NCI-H226 (cell line): ENCODE measurements at places on chromosomes 3 and 15.

DNA sequence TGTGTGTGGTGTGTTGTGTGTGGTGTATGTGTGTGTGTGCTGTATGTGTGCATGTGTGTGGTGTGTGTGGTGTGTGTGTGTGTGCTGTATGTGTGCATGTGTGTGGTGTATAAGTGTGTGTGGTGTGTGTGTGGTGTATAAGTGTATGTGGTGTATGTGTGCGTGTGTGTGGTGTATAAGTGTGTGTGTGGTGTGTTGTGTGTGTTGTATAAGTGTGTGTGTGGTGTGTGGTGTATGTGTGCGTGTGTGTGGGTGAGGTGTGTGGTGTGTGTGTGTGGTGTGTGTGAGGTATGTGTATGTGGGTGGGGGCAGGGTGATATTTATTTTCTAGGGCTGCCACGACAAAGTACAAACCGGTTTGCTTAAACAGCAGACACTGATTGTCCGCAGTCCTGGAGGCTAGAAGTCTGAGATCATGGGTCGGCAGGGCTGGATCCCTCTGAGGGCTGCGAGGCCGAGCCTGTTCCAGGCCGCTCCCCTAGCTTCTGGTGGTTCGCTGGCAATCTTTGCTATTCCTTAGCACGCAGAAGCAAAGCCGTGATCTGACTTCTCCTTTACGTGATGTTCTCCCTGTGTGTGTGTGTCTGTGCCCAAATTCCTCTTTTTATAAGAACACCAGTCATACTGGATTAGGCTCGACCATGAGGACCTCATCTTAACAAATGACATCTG is 160.2 kb downstream of the XXYLT1 start:
- no peak for DNase-seq

DNA sequence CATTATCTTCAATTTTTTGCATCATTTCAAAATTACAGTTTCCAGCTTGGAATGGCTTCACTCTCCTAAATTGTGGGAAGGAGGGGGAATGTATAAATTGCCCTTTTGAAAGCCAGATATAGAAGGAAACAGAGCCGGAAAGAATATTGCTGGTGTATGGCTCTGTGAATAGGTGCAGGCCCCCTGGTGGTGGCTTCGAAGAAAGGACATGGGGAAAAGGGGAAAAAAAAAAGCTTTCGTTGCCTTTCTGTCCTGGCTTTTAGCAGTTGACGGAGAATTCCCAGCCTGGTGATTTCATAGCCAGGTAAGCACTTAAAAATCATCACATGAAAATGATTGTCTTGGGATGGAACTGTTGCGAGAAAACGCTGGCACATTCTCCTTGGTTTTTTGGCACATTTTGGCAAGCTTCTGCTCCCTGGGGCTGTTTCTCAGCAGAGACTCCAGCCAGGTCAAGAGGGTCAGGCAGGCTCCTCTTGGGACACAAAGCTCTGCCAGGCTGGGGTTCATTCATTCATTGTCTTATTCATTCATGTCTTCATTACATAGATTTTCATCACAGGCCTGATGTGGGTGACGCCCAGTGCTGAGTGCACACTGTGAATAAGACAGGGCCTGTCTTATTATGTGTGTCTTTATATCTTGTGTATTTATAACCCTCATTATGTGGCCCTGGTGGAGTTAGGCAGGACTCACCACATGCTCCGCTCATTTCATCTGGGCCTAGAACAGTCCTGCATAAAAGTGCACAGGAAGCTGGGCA is 300.0 kb upstream of the TPM1 start:
- peak; percentile 91 for DNase-seq

GRCh38 chr3:8436661-8437287 is 64.8 kb upstream of the LMCD1 start:
- no peak for DNase-seq

- no peak for DNase-seq
Observed at GRCh38 chr15:96324192-96324895, 6.2 kb upstream of the NR2F2 start.

- DNase-seq: no peak
Observed at GRCh38 chr15:90838139-90838538, 30.2 kb upstream of the FURIN start.

- DNase-seq: no peak
Observed at GRCh38 chr3:128277378-128278069, 124.2 kb downstream of the EEFSEC start.

GRCh38 chr3:161700998-161701397 is 204.4 kb downstream of the OTOL1 start:
- no peak for DNase-seq

- DNase-seq: no peak
Observed at GRCh38 chr3:194874783-194875182, 189.1 kb downstream of the FAM43A start.

DNA sequence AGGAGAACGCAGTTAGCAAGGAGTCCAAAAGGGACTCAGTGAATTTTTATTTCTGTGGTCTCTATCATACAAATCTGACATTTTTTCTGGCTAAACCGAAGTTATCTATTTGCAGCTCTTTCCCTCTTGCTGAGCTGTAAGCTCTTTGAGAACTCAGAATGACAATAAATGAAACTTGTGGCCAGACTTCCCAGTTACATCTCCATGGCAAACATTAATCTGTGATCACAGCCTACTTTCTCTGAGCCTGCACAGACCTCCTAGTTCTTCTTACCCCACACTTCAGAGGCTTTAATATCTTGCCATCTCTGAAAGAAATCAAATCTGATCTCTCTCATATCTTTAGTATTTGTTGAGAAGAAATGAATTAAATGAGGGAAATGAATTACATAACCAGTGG is 58.0 kb downstream of the PLD1 start:
- DNase-seq: no peak

DNA sequence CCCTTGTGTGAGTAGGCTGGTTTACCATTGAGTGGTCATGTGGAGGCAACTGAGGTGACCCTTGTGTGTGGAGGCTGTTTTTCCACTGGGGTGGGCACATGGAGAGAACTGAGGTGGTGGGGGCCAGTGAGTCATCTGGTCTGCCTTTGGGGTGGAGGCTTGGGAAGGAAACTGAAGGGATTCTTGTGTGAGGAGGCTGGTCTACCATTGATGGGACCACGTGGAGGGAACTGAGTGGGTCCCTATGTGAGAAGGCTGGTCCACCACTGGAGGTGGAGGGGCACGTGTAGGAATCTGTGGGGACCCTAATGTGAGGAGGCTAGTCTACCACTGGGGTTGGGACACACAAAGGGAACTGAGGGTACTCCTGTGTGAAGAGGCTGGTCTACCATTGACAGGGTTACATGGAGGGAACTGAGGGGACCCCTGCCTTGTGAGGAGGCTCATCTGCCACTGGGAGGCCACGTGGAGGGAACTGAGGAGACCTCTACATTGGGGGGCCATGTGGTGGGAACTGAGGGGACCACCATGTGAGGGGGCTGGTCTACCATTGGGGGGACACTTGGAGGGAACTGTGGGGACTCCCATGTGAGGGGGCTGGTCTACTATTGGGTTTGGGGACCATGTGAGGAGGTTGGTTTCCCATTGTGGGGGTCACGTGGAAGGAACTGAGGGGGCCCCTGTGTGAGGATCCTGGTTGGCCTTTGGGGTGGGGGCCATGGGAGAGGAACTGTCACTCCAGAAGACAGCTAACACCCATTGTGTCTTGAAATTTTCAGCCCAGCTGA is 164.5 kb downstream of the WNT7A start:
- no peak for DNase-seq

DNA sequence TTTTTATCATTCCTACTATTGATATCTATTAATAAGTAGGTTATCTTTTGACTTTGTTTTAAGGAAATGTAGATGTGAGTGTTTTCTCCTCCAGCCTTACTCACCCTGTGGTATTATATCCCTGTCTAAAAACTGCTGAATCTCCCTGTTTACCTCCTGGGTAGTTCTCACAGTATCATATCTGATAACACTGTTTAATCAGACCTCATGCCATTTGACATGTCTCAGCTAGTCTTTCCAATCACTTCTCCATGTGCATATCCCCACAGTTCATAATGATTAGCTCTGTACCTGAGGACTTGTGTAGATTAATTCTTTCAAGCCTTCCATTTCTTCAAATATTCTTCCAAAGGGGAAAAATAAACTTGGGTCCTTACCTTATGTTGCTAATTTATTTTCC is 30.7 kb downstream of the DUOX2 start:
- no peak for DNase-seq

GRCh38 chr3:111070772-111071256 is 802 bp upstream of the NECTIN3 start:
- no peak for DNase-seq

DNA sequence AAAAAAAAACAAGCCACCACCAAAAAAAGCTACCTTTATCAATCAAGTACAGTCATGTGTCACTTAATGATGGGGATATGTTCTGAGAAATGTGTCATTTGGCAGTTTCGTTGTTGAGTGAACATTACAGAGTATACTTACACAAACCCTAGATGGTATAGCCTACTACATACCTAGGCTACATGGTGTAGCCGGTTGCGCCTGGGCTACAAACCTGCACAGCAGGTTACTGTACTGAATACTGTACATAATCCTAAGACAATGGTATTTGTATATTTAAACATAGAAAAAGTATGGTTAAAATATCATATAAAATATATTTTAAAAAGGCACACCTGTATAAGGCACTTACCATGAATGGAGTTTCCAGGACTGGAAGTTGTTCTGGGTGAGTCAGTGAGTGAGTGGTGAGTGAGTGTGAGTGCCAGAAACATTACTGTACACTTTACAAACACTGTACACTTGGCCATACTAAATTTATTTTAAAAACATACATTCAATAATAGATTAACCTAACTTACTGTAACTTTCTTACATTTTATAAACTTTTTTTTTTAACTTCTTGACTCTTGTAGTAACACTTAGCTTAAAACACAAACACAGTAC is 25.9 kb upstream of the JMJD7 start:
- DNase-seq: no peak

- DNase-seq: no peak
Observed at GRCh38 chr15:91911844-91912243, 58.3 kb downstream of the SLCO3A1 start.

GRCh38 chr3:185647134-185647879 is 61.2 kb downstream of the SENP2 start:
- no peak for DNase-seq

DNA sequence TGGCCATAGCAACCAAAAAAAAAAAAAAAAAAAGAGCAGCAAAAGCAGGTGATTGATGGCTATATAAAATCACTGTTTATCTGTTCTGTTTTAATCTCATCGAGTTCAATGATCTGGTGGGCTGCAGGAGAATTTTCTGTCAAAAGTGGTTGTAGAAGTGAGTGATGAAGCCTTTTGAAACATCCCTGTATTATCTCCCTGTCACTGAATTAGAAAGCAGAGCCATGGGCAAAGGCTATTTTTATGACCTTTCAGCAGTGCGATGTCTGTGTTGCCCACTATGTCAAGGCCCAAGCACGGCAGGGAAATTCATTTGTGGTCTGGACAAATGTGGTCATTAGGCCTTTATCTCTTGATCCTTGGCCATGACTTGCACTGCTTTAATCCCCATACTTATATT is 59.9 kb downstream of the OTOL1 start:
- DNase-seq: no peak

DNA sequence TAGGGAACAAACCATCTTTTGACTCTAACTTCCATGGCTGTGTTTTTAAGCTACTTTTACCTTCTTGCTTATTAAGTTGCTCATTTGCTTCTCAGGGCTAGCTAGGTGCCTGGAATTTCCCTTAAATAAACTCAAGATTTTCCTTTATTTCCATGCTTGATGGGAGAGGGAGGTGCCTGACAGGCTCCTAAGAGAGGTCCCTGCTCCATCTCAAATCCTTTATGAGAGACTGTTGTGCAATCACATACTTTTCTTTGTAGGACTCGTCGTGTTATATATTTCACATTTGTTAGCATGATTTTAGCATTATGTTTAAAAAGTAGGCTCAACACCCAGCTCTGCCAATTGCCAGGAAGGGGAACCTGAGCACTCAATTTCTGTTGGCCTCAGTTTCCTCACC is 95.7 kb downstream of the SAMMSON start:
- DNase-seq: no peak

GRCh38 chr3:46902188-46902631 is 24.7 kb downstream of the PTH1R start:
- no peak for DNase-seq

DNA sequence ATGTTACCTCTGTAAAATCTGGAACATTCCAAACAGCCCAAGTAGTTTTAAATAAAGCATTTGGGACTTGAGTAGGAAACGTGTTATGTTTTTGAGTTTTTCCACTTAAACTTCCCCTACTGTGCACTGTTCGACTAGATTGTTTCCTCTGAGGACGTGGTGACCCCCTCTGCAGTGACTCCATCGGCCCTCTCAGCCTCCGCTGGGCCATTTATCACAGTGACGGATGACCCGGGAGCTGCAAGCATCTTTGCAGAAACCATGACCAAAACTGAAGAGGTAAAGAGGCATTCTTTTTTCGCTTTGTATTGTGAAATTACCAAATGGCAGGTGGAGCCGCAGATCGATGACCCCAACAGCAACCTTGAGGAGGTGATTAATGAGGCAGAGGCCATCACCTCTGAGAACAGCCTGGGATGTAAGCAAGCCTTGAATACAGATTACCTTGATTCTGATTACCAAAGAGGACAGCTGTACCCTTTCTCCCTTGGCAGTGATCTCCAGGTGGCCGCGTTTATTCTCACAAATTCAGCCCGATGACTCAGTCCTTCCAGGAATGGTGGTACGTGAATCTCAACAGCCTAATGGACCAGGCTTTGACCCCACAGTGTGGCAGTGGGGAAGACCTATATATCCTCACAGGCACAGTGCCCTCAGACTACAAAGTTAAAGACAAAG is 79.1 kb upstream of the FAN1 start:
- DNase-seq: no peak

DNA sequence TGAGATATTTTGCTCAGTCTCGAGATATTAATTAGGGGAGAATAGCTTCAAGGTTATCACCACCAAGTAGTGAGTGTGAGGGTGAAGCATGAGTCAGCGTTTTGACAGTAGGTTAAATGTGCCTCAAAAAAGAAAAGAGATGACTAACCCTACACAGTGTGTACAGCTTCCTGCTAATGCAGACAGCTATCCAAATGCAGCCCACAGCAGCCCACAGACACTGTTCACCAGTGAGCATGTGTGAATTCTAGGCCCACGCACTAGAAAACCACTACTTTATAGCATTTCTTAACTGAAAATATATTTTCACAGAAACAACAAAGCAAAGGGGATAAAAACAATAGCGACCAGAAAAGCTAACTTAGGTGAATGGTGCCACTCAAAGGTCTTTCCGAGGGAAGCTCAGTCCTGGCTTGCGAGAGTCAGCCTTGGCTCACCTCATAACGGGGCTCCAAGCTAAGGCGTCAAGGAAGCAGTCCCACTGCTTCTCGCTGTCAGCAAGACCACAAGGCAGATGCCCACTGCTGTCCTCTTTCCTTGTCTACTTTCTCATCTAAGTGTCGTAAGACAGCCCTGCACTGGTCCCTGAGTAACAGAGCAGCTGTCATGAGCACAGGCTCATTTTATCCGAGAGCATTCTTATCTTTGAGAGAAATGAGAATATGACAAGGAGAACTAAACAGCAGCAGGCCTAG is 47.6 kb downstream of the TXNRD3 start:
- peak; percentile 58 for DNase-seq
